ENCODE measurements at places on chromosomes 7 and 10.

GRCh38 chr7:84529480-84530205 lies 335.1 kb upstream of the SEMA3A start:
- DNase-seq, result no peak

GRCh38 chr7:101952355-101953247 lies 135.2 kb downstream of the CUX1 start:
- DNase-seq, result no peak

- no peak for DNase-seq
Observed at GRCh38 chr7:86745013-86745745, 101.5 kb downstream of the GRM3 start.

DNA sequence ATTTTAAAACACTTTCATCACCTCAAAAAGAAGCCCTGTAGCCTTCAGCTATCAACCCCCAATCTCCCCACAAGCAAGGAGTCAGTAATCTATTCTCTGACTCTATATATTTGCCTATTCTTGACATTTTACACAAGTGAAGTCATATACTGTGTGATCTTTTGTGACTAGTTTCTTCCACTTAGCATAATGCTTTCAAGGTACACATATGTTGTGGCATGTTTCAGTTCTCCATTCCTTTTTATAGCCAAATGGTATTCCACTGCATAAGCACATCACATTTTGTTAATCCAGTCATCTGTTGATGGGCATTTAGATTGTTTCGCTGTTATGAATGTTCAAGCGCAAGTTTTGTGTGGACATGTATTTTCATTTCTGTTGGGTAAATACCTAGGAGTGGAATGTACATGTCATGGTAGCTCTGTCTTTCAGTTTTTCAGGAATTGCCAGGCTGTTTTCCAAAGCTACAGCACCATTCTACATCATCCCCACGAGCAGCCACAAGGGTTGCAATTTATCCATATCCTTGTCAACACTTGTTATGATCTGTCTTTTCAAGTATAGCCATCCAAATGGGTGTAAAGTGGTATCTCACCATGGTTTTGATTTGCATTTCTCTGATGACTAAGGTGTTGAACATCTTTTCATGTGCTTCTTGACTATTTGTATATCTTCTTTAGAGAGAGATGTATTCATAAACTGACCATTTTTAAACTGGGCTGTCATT lies 405.6 kb downstream of the KCNMA1 start:
- DNase-seq, result no peak

DNA sequence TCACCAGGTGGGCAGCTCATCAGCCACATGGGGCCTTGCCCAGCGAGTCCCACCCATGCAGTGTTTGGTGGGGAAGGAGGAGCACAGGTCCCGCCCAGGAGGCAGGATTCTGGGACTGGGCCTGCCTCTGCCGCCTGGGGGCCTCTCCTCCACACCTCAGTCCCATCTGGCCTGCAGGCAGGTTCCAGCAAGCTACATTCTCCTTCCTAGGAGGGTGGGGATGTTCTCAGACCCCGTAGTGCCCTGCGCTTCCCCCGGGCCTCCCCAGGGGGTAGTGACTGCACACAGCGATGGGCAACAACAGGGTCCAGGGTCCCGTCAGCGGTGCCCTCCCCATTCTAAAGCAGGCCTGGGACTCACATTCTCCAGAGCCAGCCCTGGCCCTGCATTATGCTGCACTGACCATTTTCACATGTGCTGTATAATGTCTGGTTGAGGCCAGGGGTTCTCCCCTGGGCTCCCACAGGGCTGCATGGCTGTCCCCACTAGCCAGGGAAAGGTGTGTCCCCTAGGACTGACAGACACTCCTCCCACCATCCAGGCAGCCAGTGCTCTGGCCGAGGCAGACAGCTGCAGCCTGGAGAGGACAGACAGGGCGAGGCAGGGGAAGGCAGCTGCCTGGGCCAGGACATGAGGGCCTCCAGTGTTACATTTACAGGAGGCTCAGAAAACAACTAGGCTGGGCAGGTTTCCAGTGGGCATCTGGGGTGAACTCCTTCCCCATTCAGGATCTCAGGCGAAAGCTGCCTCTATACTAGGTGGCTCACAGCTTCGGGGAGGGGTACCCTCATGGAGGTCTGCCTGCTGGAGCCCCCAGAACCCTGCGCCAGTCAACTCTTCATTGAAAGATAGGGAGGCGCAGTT lies 9.3 kb downstream of the RASGEF1A start:
- no peak for DNase-seq

All from CD4-positive, alpha-beta T cell treated with Interleukin-2 at 100 ng/mL for 4 hours (primary cell).